Germinal center (tissue), 1 donor: ENCODE measurements at places on chromosomes 13 and 19.

GRCh38 chr19:17475541-17476115, 5.3 kb downstream of the SLC27A1 start:
- no peak for DNase-seq

GRCh38 chr19:45050036-45050435, 11.2 kb downstream of the CLASRP start:
- DNase-seq, result no peak

- DNase-seq, result no peak
Measured at GRCh38 chr13:112756967-112757758, 67.3 kb downstream of the ATP11A start.

DNA sequence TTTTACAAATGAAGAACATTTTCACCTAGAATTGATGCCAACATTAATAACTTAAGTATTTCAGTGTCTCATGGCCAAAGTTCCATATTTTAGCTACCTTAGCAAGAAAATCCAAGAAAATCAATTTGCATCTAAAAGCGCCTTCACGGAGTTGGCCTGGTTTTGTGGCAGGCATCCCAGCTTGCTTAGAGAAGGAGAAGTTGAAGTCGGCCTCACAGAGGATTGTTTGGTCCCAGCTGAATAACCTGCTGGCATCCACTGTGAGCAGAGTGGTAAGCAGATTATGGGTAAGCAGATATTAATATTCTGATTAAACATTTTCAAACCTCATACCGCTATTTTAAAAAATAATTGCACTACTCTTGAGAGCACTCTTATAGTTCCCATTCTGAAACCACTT, 62.3 kb upstream of the STARD13 start:
- no peak for DNase-seq

- no peak for DNase-seq
Measured at GRCh38 chr19:50777830-50778303, 7.6 kb downstream of the GPR32 start.

- no peak for DNase-seq
Measured at GRCh38 chr19:8251025-8251472, 41.9 kb downstream of the CERS4 start.

GRCh38 chr13:40333226-40333625, 333.2 kb downstream of the FOXO1 start:
- no peak for DNase-seq

DNA sequence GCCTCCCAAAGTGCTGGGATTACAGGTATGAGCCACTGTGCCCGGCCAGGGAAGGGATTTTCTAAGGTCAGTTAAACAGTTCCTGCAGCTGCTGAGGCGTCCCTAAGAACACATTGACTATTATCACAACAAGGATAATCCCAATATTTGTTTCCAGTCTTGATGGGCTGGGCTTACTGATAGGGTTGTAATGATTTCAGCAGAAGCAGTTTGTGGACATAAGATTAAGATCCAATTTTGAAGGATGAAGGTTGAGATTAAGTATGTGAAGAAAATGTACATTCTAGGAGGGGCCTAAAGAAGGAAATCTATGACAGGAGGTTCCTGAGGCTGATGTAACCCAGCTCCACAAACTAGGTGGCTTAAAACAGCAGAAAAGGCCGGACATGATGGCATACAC, 10.7 kb upstream of the CCDC124 start:
- no peak for DNase-seq

DNA sequence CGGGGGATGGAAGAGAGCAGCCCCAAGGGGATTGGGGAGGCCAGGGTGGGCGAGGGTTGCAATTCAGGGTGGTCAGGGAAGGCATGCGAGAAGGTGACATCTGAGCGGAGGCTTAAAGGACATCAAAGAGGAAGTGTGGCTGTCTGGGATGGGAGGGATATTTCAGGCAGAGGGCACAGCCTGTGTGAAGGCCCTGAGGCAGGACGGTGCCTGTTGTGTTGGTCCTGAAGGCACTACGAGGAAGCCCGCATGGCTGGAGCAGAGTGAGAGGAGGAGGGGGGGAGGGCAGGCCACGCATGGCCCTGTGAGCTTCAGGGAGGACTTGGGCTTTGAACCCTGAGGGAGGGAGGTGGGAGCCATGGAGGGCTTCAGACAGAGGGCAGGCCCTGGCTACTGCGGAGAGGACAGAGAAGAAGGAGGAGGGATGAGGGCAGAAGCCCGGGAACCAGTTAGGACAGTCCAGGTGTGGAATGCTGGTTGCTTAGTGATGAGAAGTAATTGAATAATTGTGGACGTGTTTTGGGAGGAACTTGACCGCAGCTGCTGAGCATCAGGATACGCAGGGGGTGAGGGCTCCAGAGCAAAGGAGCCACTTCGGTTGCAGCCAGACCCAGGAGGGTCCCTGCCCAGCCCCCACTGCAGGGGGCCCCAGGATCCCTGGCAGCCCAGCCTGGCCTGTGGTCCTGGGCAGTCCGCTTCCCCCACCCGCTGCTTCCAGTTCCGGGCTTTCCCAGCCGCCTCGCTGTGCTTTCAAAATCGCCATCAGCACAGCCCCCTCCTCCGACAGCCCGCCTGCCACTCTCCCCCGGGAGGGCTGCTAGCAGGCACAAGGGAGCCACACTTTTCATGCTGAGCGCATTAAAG, 6.2 kb downstream of the TLE6 start:
- DNase-seq, result peak; percentile 28

DNA sequence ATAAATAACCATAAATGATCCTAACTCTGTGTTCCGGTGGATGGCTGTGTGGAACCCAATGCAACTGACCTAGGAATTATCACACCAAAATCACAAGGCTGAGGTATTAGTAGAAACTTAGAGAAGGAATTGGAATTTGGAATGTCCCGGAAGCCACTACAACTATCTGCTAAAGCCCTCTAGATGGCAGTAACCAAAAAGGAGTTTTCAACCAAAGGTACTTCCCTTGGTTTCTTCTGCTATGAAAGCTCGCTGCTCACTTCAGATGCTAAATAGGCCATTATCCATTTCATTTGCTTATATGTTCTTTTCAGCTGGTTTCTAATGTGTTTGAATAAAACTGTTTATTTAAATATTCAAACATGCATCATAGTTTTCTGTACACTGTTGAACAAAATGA, 1589.1 kb upstream of the SPRY2 start:
- DNase-seq, result no peak

DNA sequence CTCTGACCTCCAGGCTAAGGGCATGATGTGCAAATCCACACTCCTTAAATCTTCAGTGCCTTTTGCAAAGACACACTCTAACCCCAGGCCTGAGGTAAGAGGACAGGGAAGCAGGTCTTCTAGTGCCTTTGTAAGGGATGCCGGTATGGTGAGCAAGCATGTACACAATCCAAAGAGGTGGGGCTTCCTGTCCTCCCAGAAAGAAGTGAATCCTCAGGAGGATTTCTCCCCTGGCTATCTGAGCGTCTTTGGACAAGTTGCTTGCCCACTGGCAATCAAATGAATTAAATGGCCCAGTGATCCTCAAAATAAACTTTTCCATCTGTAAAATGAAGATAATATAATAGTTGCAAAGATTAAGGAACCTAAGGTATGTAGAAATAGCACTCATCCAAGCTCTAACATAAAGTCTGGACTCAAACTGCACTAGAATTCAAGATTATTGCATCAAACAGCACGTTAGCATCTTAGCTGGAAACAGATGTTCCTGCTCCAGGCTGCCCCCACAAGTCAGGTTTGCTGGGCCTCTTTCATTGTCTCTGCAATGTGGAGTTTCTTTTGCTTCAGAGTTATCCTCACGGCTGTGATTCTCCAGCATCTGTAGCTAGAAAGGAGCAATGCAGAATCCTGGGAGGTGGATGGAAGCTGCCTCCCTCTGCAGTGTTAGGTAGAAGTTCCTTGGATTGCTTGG, 249.6 kb downstream of the TSHZ3 start:
- no peak for DNase-seq

DNA sequence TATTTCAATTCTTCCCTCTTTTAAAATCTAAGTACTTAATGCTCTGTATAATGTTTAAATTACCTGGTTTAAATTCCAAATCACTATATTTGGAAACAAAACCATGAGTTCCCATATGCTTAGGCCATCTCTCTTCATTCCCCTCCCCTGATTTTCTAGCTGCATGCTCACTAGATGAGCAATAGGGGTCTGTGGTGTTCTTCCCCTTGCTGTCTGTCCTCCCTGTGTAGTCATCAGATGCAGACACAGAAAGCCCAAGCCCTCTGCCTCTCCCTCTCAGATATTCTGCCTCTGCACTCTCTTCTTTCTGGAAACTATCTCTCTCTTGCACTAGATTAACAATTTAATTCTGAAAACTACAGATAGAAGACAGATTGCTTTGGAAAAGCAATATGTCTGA, 1730.2 kb downstream of the OLFM4 start:
- DNase-seq, result no peak

- no peak for DNase-seq
Measured at GRCh38 chr13:113258321-113259054, 38.6 kb upstream of the LAMP1 start.

GRCh38 chr19:23394511-23394910, 760 bp downstream of the ZNF91 start:
- DNase-seq, result no peak

DNA sequence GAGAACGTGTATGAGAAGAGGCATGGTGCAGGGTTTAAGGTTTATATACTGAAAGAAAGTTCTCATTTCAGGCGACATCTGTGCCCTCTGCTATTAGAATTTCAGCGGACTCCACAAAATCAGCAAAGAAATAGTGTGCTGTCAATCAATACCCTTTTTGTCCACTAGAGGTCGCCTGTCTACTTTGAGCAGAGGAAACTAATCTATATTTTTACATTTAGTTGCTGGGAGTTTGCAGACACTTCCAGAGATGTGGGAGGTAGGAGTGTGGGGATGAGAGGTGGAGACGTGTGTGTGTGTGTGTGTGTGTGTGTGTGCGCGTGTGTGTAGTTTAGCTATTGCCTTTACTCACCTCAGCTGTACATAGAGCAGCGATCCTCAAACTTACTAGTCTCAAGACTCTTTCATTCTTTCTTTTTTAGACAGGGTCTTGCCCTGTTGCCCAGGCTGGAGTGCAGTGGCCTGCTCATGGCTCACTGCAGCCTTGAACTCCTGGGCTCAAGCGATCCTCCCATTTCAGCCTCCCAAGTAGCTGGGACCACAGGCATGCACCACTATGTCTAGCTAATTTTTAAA, 9.7 kb downstream of the INAFM1 start:
- peak; percentile 40 for DNase-seq

GRCh38 chr19:50501568-50502475, 9.2 kb downstream of the JOSD2 start:
- DNase-seq, result no peak

DNA sequence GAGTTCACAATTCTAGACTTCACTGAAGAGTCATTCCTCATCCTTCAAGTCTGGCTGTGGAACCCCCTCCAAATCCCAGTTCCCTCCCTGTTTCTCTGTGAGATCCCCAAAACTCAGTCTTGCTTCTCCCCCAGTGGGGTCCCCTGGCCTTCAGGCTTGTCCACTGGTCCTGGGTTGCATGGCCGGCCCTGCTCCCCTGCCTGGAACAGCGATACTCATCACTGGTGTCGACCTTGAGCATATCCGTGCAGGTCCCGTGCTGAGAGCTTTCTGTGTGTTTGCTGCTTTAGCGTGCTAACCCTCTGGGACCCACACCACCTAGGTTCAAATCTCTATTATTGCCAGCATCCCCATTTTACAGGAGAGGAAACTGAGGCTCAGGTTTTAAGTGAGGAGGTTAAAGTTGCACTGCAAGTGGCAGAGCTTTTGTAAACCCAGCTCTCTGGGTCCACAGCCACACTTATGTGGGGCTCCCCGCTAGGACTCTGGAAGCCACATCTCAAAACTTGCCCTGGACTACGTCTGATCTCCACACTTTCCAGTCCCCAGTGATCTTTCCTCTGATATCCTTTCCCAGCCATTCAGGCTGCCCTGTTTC, 15.5 kb downstream of the LIPE start:
- DNase-seq, result no peak

GRCh38 chr13:90591260-90591926, 756.1 kb upstream of the MIR17HG start:
- no peak for DNase-seq

- peak; percentile 5 for DNase-seq
Measured at GRCh38 chr13:98824376-98825160, 72.1 kb upstream of the SLC15A1 start.

DNA sequence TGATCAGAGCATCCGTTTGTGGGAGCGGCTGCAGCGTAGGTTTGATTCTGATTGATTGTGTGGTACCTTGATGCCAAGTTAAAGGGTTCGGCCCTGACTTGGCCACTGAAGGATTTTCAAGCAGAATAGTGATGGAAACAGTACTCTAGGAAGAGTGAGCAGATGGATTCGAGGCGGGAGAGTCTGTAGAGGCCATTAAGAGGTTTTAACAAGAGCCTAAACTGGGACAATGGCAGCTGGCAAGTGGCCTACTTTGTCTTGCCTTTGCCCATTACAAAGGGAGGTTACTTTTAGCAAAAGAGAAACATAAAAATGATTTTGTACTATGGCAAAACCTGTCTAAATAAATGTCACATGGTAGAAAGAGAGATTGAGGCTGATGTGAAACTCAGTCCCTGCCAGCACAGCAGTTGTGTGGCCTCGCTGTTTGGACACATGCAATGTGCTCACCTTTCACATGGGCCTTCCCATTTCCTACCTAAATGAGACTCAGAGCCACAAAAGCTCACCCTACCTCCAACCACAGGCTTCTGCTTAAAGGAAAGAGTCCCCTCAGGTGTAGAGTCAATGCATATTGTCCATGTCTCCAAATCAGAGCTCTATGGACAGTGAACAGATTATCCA, 62.4 kb upstream of the RAP2A start:
- DNase-seq, result no peak

GRCh38 chr19:45496349-45496953, 396 bp downstream of the RTN2 start:
- peak; percentile 36 for DNase-seq

DNA sequence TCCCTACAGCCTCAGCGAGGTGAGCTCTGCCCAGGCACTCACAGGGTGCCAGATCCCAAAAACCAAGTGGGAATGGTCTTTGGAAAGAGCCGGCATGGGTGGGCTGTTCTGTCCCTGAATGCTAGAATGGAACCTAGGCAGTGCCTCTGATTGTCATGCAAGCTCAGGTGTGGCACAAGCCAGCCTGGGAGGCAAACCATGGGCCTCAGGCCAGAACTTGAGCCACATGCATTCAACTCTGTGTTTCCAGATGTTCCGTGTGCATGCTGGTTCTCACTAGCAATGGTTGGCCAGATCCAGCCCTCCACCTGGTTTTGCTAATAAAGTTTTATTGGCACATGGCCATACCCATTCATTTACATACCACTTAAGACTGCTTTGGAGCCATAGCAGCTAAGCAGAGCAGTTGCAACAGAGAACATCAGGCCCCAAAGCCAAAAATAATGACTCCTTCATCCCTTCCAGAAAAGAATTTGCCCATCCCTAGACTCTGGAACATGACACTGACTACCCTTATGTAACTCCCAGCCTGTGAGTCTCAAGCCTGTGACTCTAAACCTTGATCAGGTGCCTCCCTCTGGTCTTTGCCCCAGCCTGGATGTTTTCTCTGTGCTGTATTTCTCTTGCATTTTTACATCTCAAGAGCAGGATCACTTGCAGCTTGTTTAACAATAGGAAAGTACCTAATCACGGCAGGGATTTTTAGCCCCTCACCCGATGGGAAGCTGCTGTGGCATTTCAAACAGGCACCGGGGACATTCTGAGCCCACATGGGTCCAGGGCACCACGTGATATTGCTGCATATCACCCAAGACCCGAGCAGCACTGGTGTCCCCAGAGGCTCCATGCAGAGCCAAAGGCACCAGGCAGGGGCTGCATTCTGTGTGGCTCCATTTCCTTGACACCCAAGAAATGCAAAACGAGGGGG, 55.4 kb upstream of the USE1 start:
- no peak for DNase-seq
